ENCODE measurements at places on chromosomes 3 and 15.
A peak's percentile ranks its signal among the peaks of the same experiment; 100 is the strongest.

- DNase-seq = no peak
Observed at GRCh38 chr15:64651601-64652191, 123.7 kb downstream of the RBPMS2 start.

GRCh38 chr3:66472313-66473134, 28.3 kb downstream of the LRIG1 start:
- no peak for DNase-seq

DNA sequence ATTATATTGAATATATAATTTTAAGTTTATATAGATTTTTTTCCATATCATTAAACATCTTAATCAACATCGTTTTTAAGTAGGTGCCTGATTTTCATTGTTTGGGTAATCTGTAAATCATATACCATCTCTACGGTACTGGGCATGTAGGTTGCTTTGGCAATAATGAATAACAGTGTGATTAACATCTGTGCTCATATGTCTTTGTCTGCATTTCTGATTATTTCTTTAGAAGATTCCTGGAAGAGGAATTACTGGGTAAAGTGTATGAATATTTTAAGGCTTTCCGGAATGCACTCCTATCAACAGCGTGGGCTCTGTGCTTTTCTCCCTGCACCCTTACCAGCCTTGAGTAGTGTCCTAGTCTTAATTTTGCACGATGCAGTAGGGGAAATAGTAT, 119.8 kb upstream of the LIPC start:
- DNase-seq = no peak

GRCh38 chr15:96303503-96304056, 26.9 kb upstream of the NR2F2 start:
- DNase-seq = peak; percentile 36

DNA sequence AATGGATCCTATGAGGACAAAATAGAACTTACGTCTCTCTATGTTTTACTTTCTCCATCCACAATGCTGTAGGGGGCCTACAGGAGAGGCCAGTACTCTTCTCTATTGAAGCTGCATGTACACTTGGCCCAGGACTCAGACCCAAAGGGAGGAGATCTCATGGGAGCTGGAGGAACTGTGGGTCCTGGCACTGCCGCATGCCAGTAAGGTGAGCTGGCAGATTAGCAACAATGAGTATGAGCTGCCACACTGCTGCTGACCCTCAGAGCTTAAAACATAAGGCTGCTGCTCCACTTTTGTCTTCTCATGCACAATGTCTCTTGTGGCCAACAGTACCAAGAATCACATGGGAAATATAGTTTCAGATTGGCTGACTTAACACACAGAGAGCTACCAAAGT, 57.8 kb upstream of the TBC1D5 start:
- DNase-seq = no peak

GRCh38 chr3:122055215-122055614, at the start of gene CD86:
Gene CD86, plus strand, starts transcription at chr3:122055362. Its CDS starts 128 bp downstream, at chr3:122055490.
- DNase-seq = no peak

DNA sequence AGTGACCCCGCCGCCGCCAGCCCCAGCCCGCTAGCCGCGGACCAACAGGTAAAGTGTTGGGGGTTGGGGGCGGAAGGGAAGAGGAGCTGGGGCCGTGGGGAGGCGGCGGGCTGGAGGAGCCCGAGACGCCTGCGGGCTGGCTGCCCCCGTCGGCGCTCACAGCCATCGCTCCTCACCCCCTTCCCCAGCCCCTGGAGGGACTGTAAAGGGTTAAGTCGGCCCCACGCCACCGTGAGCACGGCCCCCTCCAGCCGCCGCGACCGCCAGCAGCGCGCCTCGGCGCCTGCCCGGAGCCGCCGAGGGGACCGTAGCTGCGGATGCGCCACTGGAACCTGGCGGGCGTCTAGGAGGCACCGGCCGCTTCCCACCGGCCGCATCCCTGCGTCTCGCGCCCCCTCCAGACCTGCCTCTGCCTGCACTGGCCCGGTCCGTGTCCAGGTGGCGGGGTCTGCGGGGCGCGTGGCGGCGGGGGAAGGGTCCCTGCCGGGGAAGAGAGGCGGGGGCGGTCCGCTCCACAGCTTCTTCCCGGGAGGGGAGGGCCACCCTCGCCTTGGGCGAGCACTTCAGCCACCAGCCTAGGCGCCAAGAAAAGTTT, 522 bp downstream of the MED12L start:
- peak; percentile 53 for DNase-seq

- no peak for DNase-seq
Observed at GRCh38 chr15:72406936-72407335, 8.8 kb downstream of the TMEM202 start.

- no peak for DNase-seq
Observed at GRCh38 chr15:47374222-47374621, 343.1 kb upstream of the SEMA6D start.

GRCh38 chr15:40937762-40938535, 8.8 kb downstream of the DLL4 start:
- DNase-seq = no peak

- no peak for DNase-seq
Observed at GRCh38 chr3:125316246-125316645, 58.9 kb downstream of the ZNF148 start.

GRCh38 chr15:83310521-83311456, 26.3 kb upstream of the BNC1 start:
- DNase-seq = no peak

- peak; percentile 9 for DNase-seq
Observed at GRCh38 chr3:157948605-157949383, 157.4 kb downstream of the SHOX2 start.

- DNase-seq = no peak
Observed at GRCh38 chr3:165800970-165801369, 36.3 kb downstream of the BCHE start.

DNA sequence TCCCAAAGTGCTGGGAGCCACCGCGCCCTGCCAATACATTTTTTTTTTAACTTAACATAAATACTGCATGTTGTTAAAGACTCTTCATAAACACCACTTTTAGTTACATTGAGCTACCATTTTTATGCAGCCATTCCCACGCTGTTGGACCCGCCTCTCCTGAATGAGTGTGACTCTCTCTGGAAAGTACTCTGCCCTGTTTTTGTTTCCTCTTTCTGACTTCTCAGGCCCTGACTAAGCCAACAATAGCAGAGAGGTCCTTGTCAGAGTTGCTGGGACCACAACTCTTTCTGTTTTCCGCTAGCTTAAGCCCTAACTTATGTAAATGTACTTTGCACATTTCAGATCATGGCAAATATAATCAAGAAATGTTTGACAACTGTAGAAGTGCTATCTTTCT, 35.2 kb downstream of the PARP15 start:
- DNase-seq = no peak

DNA sequence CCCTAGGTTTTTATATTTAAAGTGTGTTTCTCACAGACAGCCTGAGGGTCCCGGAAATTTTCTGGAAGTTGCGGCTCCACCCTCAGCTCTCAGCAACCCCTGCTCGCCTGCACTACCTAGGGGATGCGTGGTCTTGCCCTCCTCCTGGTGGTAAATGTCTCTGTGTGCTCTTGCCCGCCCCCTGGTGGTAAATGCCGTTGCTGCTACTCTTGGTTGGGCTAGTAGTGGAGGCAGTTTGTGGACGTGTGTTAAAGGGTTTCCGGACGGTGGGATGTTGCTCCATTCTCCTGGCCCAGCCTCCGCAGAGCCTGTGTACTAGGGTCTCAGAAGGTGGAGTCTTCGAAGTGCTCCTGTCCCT, 27.4 kb downstream of the STOML1 start:
- peak; percentile 92 for DNase-seq

GRCh38 chr3:120437559-120437958, 13.2 kb downstream of the FSTL1 start:
- DNase-seq = no peak

DNA sequence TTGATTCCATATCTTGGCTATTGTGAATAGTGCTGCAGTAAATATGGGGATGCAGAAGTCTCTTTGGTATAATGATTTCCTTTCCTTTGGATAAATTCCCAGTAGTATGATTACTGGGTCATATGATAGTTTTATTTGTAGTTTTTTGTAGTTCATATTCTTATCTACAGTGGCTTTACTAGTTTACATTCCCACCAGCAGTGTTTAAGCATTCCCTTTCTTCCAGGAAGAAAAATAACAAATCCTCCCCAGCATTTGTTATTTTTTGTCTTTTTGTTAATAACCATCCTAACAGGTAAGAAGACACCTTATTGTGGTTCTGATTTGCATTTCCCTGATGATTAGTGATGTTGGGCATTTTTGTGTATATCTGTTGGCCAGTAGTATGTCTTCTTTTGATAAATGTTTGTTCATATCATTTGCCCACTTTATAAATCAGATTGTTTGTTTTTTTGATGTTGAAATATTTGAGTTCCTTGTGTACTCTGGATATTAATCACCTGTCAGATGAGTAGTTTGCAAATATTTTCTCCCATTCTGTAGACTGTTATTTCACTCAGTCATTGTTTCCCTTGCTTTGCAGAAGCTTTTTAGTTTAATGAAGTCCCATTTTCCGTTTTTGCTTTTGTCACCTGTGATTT, 163.3 kb upstream of the THRB start:
- DNase-seq = no peak

GRCh38 chr3:124951511-124952281, 17.1 kb upstream of the MUC13 start:
- DNase-seq = no peak

GRCh38 chr3:45210308-45211041, 15.6 kb downstream of the TMEM158 start:
- DNase-seq = peak; percentile 77

DNA sequence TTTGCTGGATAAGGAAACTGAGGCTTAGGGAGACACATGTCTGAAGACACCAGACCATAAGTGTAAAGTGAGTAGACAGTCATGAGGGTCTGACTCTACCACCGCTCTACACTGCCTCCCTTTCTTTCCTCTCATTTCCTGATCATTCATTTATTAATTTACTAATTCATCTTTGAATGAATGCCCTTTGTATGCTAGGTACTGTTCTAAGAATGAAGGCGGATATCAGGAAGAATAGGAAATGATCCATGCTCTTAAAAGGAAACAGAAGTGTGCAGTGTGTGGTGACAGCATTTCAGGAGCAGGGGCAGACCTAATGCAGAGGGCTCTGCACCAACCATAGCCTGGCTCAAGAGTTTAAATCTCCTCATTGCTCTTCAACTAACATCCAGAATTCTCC, 31.8 kb upstream of the PSMD6 start:
- no peak for DNase-seq

DNA sequence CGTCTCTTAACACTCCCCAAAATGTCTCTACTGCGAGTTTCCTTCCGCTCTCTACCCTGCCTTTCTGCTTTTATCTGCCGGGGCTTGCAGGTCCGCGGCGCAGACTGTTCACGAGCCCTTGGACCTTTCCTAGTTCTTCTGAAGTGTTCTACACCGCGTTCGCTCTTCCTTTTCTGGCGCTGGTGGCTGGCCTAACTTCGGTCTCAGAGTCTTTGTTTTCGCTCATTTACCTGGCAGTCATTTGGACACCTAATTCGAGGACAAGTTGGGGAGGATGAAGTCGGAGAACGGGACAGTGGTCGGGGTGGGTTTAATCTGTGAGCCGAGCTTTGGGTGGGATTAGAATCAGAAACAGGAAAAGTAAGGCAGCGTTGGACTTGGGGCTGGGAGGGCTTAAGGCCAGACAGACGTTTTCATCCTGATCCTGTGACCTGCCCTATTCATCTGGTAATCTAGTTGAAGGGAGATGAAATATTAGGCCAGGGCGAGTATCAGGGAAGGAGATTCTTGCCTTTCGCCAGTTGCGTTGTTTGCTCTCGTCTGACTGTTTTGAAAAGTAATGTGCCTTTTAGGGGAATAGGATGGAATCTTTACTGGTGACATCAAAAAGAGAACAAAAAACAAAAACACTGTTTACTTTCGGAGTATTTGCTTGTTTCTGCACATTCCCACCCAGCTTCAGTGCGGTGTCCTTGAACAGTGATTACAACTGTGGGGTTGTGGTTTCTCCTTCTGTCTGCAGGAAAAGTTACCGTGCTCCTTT, 1.8 kb downstream of the DIPK2A start:
- peak; percentile 46 for DNase-seq

- DNase-seq = no peak
Observed at GRCh38 chr3:13505147-13506130, 25.3 kb downstream of the HDAC11 start.

DNA sequence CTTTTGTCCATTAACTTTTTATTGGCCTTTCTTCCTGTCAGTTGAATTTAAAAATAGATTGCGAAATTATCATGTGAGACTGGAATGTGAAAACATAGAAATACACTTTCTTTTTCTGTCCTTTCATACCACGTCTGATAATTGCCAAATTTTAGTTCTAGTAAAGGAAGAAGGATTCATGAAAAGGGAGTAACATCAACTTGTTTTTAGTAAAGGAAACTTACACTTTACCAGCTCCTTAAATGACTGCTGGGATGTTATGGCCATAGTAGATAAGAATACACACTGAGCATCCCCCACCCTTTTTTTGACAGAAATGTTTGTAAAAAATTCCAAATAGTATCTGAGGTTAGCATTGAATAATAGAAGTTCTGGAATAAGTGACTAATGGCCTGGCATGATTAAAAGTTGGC, 137.9 kb downstream of the NEO1 start:
- DNase-seq = no peak

- no peak for DNase-seq
Observed at GRCh38 chr15:40087991-40088928, 20.4 kb downstream of the BMF start.

DNA sequence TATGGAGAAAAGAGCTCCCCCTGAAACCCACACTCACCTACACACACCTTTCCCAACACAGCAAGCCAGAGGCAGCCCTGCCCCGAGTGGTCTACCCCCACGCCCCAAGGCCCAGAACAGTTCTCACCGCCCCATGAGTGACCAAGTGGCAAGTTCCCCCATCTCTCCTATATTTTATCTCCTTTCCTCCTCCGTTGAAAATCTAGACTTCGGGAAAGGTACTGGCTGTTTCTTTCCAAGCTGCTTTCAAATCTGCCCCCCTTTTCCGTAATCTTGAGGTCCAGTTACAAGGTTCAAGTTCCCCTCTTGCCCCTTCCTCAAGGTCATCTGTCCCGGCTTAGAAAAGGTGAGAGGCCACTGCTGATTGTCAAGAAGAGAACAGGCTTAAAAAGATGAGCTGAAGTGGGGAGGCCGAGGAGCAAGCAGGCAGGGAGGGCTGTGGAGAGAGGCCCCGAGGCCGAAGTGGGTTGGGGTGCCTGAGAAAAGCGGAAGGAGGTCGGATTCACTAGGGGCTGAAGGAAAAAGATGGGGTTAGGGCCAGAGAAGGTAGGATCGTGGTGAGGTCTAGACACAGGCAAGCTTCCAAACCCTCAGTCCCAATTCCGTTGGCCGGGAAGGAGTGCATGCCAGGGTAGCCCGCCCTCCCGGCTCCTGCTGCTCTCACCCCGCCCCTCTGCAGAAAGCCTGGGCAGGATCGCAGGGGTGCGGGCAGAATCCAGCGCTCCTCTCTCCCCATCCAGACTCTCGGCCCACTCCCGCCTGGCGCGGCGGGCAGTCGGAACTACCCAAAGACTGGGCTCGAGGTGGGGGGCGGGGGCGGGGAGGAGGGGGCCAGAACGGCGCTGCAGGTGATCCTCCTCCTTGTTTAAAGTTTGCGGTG, 1.7 kb downstream of the SEMA5B start:
- DNase-seq = no peak

- DNase-seq = no peak
Observed at GRCh38 chr3:189262746-189263145, 91.0 kb downstream of the TPRG1 start.

Measured in HEK293T (cell line).